HT1080 (cell line): ENCODE measurements at places on chromosomes 6 and 20. TPM values are rescaled to one million over a fixed set of nuclear protein-coding genes. Genes with fewer than 3 reads are reported as not detected.

Gene NRSN1
- not detected in 2 replicates for total RNA-seq

Gene CCDC170
- total RNA-seq, result not detected in 2 replicates

Gene MCM3
- total RNA-seq, result 138 and 139 TPM in 2 replicates

Gene MEP1A
- total RNA-seq, result not detected in 2 replicates
